Right ventricle myocardium inferior (tissue), 1 donor: ENCODE measurements at places on chromosomes 7 and 10. TPM values are rescaled to one million over a fixed set of nuclear protein-coding genes. Genes with fewer than 3 reads are reported as not detected.

- peak; percentile 53 for DNase-seq
These were observed 1.2 kb upstream of the SMARCD3 start for GRCh38 chr7:151249732-151250072.

DNA sequence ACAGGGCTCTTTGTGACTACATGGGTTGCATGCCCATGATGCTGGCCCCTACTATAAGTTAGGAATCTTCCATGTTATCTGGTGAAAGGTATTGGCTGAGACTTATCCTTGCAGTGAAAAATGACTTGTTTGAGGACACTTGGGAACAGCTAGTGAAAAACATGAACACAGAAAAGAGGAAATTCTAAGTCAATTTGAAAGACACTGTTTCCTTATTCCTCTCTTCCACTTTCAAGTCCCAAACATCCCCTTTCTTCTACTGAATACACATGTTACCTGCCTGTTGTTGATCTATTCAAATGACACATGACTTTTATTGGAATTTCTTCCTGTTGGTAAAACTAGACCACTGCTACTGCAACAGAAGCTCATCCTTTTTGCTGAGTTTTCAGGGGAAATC lies 29.5 kb upstream of the PRKCQ start:
- no peak for DNase-seq

- DNase-seq: no peak
These were observed 13.3 kb downstream of the CYP2W1 start for GRCh38 chr7:996079-996872.

GRCh38 chr7:100745184-100745583 lies 11.8 kb downstream of the ZAN start:
- no peak for DNase-seq

- no peak for DNase-seq
These were observed 35.0 kb downstream of the WBP1L start for GRCh38 chr10:102778781-102779180.

- DNase-seq: no peak
These were observed 402 bp upstream of the TMEM168 start for GRCh38 chr7:112790586-112791003.

DNA sequence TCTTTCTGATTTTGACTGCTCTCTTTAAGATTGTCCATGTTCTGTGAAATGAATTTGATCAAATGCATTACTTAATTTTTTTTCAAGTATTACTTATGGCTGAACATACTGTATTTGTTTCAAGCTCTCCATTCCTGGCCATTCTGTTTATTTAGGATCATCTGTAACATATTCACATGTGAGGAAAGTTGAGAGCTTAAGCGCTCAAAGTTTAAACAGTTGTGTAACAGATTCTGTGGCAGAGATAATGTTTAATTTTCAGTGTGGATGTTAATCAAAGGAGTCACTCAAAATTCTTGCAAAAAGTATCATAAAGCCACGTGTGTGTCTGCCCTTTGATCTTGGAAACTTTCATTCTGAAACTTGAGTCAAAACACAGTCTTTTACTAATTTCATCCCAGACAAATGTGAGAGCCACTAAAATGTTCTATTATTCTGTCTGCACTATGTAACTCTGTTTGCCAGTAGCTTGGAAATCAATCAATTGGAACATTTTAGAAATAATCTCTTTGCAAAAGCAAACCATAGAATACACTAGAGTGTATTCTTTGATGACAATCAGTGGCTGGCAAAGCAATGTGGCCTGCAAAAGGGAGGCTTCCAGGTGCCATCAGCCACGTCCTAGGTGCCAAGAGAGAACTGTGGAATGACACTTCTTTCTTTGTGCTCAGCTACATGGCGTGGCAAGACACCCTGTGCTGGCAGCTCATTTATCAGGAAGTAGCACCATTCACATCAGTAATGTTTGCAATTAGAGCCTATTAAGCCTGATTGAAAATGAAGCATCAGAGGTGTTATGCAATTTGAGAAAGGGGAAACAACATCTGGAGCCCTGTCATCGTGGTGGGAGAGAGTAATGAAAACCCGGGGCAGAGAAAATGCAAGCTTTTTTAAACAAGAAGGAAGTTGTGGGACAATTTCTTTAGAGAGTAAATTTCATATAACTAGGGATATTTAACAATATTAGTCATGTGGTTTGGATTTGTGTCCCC lies 40.9 kb downstream of the ARL5B start:
- no peak for DNase-seq

- DNase-seq: no peak
These were observed 62.0 kb downstream of the LRMDA start for GRCh38 chr10:75493464-75493863.

- DNase-seq: no peak
These were observed 153.2 kb downstream of the CRPPA start for GRCh38 chr7:16267953-16268820.

GRCh38 chr7:123468303-123468702 lies 66.1 kb downstream of the IQUB start:
- DNase-seq: no peak

DNA sequence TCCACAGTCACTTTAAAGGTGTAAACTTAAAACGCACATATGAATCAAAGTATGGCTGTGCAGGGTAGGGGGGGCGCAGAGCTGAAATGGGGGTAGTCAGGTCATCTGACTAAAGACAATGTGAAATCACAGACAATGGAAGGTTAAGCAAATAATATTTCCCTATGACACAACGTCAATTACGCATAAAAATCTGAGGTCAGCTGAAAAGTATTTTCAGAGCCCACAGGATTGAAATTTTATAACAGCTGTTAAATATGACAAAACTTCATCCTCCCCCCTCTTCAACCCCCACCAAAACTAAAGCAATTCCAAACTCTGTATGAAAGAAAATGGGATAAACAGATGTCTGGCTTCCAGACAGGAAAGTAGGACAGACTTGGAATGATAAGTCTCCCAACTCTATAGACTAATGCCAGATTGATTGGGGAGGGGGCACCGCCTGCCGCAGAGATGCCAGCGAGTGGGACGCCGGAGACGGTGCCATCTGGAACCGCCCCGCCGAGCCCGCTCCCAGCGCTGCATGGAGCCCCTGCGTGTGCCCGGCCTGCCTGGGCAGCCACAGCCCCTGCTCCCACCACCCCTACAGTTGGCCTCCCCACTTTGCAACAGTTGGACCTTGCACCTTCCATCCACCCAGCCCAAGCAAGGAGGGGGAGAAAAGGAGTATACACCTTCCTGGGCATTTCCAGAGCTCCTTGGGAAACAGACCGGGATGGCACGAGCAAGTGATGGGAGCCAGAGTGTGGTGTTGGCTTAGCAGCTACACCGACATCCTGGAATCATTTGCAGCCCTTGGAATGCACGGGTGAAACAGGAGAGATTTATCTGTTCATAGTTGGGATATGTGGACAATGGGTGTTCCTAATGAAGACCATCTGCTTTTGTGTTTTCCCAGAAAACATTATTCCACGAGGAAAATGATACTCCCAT lies 10.7 kb downstream of the EBF3 start:
- DNase-seq: no peak

DNA sequence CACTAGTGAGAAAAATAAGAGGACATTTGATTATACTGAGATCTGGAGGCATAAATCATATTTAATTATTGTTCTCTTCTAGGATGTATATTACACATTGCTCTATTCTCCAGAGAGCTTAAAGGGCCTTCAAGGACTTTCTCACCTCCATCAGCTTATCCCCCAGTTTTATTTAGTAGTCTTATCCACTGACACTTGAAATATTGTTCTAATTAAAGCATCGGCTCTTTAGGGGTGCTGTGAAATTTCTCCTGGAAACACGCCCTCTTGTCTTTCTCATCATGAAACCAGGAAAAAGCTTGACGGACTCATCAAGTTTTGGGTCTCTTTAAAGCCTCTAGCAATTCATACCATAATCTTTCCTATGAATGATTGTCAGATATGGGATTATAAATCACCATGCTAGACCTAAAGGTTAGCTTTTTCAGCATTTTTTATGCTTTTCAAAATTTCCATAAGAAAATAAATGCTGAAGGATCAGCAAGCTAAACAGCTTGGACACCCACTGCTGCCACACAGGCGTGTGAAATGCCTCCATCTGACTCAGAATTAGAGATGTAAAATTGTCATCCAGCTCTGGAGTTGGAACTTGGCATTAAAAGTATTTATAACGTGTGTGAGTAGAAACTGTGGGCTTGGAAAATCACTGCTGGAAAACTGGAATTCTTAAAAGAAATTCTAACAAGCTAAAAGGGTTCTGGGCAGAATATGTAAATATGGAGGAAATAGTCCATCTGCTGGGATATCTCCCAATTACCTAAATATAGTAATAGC lies 216.3 kb downstream of the CHRM2 start:
- no peak for DNase-seq

DNA sequence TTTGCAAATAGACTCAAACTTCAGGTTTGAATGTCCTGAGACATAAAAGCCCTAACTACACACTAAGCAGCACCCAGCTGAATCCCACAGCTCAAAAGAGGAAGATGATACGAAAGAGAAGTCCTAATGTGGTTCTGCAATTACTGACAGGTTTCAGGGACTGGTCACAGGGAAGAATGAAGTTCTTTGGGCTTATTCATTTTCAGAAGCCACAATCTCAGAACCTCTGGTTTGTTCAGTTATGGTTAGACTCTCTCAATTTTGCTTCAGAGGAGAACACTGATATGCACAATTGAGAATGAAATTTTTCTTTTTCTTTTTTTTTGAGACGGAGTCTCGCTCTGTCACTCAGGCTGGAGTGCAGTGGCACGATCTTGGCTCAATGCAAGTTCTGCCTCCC lies 94.6 kb upstream of the FAM180A start:
- DNase-seq: no peak

GRCh38 chr10:37960591-37961137 lies 15.8 kb downstream of the ZNF25 start:
- DNase-seq: no peak

GRCh38 chr7:2007551-2007950 lies 225.2 kb downstream of the MAD1L1 start:
- DNase-seq: peak; percentile 18

- DNase-seq: no peak
These were observed 136.6 kb downstream of the ARHGAP22 start for GRCh38 chr10:48468130-48468790.

GRCh38 chr7:4709187-4709586 lies 27.1 kb downstream of the FOXK1 start:
- no peak for DNase-seq

DNA sequence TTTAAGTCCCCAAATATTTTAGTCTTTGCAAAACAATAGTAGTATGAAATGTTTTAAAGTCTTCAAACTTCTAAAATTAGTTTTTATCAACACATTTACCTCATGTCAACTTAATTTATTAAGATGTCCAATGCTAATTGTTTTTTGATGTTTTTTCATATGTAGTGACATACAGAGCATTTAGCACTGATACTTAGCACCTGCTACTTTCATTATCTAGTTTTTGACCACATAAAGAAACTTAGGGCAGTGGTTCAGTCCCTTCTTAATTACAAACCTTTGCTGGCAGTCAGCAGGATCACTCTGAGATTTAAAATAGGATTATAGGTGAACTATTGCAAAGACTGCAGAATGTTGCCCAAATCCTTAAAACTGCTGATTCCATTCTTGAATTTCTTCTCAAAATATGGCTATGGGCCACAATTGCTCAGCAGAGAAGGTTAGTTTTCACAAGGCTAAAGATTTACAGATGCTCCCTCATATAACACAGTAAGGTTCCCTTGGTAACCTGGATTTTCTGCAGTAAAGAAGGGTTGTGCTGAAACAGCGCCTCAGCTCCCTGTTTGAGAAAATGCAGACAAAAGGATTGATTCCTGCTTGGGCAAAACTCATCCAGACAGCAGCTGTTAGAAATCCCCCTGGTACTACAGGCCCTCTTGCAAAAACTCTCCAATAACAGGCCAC lies 3.4 kb downstream of the GPR85 start:
- DNase-seq: no peak

GRCh38 chr10:26359670-26360069 lies 78.5 kb upstream of the APBB1IP start:
- no peak for DNase-seq

DNA sequence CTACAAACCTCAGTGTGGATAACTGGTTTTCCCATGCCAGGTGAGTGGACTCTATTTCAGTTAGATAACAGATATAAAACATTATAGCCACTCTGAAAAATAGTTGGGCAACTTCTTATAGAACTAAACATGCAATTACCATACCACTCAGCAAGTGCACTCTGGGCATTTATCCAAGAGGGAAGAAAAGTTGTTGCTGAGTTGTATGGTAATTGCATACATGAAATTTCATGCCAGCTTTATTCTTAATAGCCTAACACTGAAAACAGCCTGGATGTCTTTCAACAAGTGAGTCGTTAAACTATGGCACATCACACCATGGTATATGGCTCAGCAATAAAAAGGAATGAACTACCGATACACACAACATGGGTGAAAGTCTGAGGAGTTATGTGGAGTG lies 10.6 kb upstream of the UPP1 start:
- no peak for DNase-seq

GRCh38 chr7:70448312-70448906 lies 683.5 kb upstream of the GALNT17 start:
- DNase-seq: no peak

- DNase-seq: no peak
These were observed 38.9 kb upstream of the LANCL2 start for GRCh38 chr7:55326081-55326835.

DNA sequence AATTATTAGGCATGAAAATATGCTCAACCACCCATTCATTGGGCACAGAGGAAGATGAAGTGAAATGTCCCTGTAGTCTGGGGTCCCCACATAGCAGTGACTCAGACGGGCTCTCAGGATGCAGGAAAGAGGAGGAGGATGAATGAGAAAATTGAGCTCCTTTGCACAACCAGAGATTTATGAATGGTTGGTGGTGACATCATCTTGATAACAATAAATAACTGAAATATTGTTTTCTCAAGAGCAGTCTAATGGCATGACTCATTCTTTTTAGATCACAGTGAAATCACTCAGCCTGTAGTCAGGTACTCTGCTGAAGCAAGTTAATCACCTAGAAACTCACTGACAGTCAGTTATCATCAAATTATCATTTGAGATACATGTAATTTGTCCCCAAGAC lies 254.1 kb downstream of the RELN start:
- no peak for DNase-seq

Gene ZEB1
- 75.5 TPM for total RNA-seq

Gene MAGI2
- 3.1 TPM for total RNA-seq

Gene SFRP4
- total RNA-seq: 0.32 TPM

Gene C10orf53
- not detected for total RNA-seq

Gene FZD1
- total RNA-seq: 10.3 TPM

Gene KAZALD1
- 4.8 TPM for total RNA-seq

Gene CLDN3
- not detected for total RNA-seq

Gene UCMA
- total RNA-seq: not detected

Gene FXYD4
- not detected for total RNA-seq

Gene UPP1
- 20.9 TPM for total RNA-seq

Gene HIPK2
- 97.8 TPM for total RNA-seq

Gene PIP4K2A
- total RNA-seq: 14.0 TPM

Gene TSPAN13
- total RNA-seq: 16.7 TPM

Gene HHEX
- 2.6 TPM for total RNA-seq

Gene SVOPL
- total RNA-seq: not detected

Gene TFEC
- total RNA-seq: 1.6 TPM
